ENCODE measurements at places on chromosomes 7 and 10.

DNA sequence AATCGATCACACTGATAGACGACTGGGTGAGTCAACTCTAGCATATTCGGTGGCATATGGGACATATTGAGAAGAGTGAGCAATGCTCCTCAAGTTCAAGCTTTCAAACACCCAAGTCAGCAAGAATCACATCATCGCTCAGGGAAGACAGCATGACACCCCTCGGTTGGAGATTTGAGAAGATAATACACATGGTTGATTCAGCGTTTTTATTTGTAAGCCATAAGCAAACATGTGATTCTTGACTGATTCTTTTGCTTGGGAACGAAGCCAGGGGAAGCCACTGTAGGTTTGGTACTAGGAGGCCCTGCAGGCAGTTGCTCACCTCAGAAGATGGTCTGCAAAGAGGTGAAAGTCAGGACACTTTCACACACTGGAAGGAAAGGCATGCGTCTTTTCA lies 12.6 kb downstream of the UCMA start:
- no peak for DNase-seq

- DNase-seq: no peak
These were observed 141.1 kb upstream of the ITGB1 start for GRCh38 chr10:33098951-33099663.

DNA sequence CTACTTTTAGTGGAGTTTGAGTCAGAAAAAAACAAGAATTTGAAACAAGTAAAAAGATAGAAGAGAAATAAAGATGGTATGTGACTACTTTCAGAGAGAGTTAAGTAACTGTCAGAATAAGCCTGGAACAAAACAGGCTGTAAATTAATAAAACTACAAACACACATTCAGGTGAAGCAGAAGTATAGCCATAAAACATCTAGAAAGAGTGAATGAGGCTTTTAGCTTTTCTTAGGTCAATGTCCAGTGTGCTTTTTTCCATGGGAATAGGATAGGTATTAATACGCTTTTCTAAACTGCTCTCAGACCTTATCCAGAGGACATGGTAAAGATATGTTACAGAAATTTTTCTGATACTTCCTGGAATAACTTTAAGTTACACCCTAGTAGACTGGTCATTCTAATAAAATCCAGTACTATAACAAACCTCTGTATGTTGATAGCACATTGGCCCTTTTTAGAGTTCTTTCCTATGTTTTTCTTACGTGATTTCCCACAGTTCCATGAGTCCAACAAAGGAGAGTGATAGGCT lies 23.3 kb downstream of the TMEM106B start:
- DNase-seq: no peak

DNA sequence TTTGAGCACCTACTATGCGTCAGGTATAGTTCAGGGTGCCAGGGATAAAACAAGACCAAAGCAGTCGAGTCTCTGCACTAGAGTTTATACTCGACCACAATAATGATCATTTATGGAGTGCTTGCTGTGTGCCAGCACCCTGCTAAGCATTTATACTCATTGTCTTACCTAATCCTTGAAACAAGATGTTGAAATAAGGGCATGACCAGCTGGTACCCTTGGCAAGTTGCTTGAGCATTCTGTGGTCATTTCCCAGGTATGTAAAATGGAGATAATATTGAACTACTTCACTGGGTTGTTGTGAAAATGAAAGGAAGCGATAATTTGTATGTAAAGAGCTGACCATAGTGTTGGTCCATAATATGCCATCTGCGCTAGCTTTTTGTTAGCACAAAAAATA lies 185.4 kb downstream of the CYP26A1 start:
- DNase-seq: no peak

- DNase-seq: no peak
These were observed 55.0 kb downstream of the C1GALT1 start for GRCh38 chr7:7237201-7237977.

DNA sequence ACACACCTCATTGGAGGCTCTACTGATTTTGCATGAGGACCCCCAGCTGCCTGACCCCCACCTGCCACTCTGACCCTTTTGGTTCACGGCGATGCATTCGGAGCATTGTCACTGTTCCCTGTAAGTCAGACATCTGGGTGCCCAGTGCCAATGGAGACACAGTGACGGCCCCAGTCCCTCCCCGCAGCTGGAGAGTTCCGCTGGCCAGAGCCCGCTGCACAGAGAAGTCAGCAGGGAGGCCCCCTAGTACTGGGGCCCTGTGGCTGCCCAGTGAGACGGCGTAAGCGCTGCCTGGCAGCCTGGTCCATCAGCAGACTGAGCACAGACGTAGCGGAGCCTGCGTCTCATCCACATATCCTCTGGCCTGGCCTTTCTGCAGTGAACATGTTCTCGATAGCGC lies 77.5 kb downstream of the NKX6-2 start:
- DNase-seq: no peak

GRCh38 chr7:150322114-150322832 lies 882 bp upstream of the LRRC61 start:
- DNase-seq: peak; percentile 83

GRCh38 chr10:14562218-14563075 lies 212.2 kb downstream of the FAM107B start:
- peak; percentile 53 for DNase-seq

DNA sequence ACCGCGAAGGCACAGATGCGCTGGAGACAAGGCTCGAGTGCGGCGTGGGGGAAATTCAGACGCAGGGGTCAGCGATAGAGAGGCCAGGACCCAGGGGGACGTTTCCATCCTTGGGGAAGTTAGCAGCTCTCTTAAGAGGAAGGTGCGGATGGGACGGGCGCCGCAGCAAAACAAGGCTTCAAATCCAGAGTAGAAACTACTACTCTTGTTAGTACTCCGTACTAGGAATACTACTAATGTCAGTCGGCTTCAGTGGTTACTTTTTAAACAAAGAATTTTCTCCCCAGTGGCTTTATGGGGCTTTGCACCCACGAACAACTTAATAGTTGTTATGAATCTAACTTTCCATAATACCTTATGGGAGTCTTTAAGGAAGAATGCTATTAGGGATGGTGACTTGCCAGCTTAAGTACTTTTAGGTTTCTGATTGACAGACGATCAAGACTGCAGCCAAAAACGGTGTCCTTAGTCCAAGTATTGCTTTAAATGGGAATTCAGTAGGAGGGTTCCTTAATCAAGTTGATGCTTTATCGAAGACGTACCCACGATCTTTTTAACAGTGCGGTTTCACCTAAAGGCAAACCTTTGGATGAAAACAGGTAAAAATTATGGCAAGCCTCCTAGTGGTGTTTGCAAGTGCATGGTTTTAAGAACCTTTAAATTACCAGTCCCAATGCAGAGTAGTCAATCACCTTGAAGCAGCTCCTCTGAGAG lies 812 bp upstream of the IDE start:
- DNase-seq: peak; percentile 41

DNA sequence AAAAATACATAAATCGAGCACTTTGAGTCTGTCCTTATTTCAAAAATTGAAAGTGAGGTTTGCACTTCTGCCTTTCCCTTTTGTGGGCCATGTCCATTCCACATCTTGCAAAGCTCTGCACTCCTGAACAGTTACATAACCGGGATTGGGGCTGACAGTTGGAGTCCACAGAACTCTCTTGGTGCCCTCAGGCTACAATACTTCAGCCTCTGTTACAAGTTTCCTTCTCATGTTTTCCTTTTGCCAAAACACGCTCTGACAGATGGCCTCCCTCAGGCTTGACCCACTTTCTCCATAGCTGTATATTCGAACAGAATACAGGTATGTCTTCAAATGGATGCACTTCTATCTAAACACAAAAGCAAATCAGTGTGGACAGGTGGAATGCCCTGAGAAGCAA lies 335.9 kb downstream of the WDR37 start:
- no peak for DNase-seq

DNA sequence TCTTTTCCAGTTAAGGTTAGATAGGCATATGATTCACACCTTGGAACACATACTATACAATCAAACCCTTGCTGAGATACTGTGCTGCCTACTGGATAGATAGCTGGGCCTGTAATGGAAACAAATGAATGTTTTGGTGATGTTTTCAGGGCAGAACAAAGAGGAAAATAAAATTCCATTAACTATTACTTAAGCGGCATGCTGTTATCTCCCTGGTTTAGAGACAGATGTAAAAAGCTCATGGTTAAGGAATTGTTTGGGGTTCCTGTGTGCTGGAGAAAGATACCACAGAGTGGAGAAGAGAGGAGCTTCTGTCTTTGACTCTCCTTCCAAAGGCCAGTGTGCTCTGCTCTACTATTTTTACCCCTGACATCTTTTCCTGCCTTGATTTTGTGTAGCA lies 341.1 kb downstream of the PLXDC2 start:
- DNase-seq: no peak

DNA sequence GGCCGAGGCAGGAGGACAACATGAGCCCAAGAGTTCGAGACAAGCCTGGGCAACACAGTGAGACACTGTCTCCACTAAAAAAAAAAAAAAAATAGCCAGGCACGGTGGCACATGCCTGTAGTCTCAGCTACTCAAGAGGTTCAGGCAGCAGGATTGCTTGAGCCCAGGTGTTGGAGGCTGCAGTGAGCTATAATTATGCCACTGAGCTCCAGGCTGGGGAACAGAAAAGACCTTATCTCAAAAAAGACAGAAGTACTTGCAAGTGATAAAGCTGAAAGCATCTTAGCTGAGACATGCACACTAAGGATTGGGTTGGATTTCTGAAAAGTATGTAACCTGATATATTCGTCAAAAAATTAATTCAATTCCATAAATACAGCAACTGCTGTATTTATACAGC lies 68.4 kb downstream of the PPP1R3C start:
- no peak for DNase-seq

DNA sequence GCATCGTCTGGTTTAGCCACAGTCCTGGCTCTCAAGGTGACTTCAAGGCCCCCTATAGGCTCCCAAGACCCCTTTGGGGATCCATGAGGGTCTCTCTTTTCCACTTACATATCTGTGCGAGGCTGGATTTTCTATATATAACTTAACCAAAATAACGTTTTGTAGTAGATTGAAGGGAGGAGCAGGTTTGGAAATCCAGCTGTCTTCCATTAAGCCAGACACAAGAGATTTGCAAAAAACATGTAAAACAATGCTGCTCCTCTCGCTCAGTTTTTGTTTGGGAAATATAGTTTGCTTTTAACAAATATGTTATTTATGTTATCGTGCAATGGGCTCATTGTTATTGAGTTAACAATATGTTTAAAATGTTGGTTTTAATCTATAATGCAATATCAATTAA lies 811.2 kb downstream of the TYW1 start:
- DNase-seq: no peak

Measured in CD4-positive, alpha-beta T cell treated with Interleukin-21 for 1 hour (primary cell).